ACHN (cell line): ENCODE measurements at places on chromosomes 16 and 17.

DNA sequence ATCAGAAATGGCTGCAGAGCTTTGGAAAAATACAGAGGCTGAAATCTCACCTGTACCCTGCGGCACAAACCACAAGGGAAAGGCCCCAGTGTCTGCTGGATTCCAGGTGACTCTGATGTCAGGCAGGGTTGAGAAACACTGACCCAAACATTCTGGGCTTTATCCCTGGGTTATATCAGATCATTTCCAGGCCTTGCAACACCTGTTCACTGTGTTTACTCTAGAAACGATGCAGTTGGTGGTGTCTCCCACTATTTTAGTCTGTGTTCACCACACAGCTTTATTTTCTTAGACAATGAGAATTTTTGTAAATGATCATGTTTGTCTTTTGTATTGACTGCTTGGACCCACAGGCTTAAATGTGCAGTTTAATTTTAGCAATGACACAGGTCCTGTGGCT is 151.5 kb upstream of the SDK2 start:
- no peak for DNase-seq

DNA sequence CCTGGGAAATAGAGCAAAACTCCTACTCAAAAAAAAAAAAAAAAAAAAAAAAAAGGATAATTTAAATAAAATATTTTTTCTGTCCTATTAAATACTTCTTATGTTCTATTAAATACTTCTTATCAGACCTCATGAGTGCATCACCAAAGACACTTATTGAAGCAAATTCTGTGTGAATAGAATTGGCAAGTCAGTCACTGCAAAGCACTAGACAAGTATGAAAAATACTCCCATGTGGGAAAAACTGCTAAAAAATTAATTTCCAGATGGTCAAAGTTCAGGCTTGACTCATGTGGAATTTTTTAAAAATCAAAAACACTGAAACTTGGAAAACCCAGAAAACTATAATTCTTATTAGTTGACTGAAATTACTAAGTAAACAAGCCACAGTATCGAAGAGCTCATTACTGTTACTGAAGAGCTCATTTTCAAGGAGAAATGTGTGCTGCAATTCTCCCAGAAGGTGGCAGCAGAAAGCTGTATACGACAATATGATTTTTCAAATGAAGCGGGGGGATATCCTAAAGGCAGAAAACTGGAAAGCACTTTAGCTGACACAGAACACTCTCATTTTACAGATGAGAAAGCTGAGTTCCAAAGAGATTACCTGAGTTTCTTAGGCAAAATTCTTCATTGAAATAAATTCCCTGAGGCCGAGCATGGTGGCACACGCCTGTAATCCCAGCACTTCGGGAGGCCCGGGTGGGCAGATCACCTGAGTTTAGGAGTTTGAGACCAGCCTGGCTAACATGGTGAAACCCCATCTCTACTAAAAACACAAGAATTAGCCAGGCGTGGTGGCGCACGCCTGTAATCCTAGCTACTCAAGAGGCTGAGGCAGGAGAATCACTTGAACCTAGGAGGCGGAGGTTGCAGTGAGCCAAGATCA is 15.9 kb upstream of the FBXO47 start:
- peak; percentile 68 for DNase-seq

- DNase-seq, result no peak
These were observed 43.7 kb upstream of the ZNF750 start for GRCh38 chr17:82883419-82884031.

- DNase-seq, result no peak
These were observed 4.8 kb downstream of the SPNS2 start for GRCh38 chr17:4503283-4504025.

DNA sequence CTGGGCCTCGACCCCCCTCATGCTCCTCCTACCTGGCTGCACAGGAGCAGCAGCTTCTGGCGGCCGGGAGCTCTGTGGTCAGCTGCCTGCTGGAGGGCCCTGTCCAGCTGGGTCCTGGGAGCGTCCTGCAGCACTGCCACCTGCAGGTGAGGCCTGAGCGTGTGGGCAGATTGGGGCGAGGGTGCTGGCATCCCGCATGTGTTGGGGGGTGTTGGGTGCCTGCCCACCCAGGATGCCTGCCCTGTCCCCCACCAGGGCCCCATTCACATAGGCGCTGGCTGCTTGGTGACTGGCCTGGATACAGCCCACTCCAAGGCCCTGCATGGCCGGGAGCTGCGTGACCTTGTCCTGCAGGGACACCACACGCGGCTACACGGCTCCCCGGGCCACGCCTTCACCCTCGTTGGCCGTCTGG is 16.5 kb downstream of the FCSK start:
- DNase-seq, result peak; percentile 62

- DNase-seq, result no peak
These were observed 13.7 kb downstream of the CLCN7 start for GRCh38 chr16:1461146-1461545.

DNA sequence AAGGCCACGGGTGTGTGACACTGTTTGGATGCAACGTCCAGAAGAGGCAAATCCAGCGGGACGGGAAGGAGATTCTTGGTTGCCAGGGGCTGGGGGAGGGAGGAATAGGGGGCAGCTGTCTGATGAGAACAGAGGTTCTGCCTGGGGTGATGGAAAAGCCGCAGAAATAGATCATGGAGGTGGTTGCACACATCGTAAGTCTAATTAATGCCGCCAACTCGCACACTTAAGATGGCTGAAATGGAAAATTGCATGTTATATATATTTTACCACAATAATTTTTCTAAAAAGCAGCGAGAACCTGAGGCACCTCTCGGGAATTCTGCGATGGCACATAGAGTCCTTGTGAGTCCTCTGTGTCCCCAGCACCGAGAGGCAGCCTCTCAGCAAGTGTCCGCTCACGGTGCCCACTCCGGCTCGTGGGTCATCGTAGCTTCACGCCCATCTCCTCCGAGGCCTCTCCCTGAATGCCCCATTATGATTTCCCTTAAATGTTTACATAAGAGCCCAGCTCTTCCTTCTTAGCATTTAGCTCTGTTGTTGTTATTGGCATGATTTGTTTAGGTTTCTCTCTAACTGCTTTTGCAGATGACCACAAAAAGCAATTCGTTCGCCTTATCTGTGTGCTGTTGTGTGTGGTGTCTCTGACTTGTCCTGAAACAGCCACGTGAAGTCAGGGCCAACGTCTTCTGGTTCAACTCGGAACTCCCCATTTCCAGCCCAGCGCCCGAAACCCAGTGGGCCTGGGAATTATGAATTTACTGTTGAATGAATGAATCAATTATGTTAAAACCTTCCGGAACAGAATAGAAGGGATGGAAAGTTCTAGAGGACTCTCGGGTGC is 7.7 kb downstream of the WFDC1 start:
- DNase-seq, result no peak

DNA sequence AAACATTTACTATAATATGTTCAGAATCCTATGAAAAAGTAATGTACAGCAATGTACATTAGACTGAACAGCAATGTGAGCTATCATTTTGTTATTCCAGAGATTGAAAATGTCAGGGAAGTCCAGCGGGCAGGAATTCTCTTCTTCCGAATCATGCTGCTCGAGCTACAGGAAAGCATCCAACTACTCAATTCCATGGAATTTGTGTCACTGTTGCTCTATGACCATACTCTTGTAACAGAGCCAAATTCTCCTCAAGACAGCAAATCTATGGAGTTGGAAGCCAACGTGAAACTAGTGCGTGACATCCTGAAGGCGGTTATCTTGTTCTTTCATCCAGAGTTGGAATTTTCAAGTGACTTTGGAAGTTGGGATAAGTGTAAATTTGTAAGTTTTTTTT is 24.8 kb upstream of the NSRP1 start:
- peak; percentile 86 for DNase-seq

GRCh38 chr17:72118335-72119076 is 2.3 kb upstream of the SOX9 start:
- DNase-seq, result peak; percentile 72

DNA sequence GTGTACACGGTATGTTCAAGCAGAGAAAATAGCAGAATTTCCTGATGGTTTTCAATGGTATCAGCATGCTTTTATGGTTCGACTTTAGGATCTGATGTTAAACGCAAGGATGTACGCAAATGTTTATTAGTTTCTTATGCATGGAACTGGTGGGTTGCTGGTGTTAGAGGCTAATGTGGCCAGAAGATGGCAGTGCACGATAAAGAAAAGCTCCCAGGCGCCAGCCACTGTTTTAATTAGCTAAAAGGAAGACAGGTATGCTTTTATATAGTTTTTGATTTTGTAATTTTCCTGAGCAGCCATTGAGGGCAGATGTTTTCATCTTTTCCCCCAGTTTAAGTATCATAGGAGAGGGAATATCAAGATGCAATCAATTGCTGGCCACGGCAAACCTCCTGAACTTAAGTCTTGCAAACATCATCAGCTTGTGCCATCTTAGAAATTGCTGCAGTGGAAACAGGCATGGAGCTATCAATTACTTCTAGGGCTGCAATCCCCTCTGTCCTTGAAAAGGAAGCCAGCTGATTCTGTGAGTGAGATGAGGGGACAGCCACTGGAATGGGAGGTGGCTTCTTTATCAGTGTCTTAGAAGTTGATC is 648.5 kb upstream of the RBFOX1 start:
- DNase-seq, result peak; percentile 42

DNA sequence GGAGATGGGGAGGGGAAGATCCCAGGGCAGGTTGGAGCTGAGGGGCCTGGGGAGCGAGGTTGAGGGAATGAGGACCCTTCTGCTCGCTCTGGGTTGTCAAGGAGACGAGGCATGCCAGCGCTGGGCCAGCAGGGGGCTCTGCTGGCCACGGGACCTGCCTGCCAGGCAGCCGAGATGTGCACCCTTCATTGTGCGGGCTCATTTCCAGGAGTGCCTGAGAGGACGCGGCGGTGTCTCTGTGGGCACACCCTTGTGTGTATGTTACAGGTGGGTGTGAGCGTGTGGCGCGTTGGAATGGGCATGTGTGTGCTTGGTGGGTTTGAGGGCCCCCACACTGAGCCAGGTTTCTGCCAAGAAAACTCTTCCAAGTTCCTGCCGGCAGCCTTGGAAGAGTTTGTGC is 15.9 kb downstream of the ARHGAP23 start:
- DNase-seq, result peak; percentile 70

DNA sequence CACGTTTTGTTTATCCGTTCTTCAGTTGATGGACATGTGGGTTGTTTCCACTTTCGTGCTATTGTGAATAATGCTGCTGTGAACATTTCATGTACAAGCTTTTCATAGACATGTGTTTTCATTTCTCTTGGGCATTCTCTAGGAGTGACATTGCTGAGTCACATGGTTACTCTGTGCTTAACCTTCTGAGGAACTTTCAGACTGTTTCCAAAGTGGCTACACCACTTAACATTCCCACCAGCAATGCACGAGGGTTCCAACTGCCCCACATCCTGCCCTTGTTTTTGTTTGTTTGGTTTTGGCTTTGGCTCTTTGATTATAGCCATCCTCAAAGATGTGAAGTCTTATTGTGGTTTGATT is 14.2 kb upstream of the PEMT start:
- no peak for DNase-seq

DNA sequence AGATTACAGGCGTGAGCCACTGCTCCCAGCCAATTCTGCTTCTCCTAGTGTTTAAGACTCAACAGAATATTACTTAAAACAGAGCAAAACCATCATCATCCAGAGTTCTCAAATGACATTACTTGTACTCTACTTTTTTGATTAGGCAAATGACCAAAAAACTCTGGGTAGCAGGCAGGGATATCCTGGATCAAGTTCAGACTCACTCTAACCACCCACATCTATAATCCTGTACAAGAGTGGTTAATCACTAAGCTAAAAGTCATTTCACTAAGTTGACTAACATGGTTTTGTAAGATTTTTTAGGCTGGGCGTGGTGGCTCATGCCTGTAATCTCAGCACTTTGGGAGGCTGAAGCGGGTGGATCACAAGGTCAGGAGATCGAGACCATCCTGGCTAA is 6.8 kb downstream of the NAE1 start:
- no peak for DNase-seq

- peak; percentile 96 for DNase-seq
These were observed 22.9 kb upstream of the YWHAE start for GRCh38 chr17:1422885-1423284.

- no peak for DNase-seq
These were observed 18.4 kb upstream of the EXOC7 start for GRCh38 chr17:76121932-76122430.

DNA sequence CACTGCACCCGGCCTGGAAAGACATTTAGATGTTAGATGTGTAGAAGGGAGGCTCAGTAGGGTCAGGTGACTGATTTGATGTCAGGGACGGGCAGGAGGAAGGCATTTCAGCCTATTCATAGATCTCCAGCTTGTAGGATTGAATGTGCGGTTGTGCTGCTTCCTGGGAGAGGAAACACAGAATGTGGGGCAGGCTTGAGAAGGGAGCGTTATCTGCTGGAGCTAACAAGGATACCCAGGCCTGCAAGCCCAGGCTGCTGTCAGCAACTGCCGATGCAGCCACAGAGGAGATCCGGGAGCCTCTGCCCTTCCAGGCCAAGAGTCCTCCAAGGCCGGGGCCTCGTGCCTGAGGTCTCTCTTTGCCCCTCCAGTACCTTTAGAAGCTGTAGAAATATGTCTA is 205.6 kb downstream of the SPECC1 start:
- DNase-seq, result no peak

DNA sequence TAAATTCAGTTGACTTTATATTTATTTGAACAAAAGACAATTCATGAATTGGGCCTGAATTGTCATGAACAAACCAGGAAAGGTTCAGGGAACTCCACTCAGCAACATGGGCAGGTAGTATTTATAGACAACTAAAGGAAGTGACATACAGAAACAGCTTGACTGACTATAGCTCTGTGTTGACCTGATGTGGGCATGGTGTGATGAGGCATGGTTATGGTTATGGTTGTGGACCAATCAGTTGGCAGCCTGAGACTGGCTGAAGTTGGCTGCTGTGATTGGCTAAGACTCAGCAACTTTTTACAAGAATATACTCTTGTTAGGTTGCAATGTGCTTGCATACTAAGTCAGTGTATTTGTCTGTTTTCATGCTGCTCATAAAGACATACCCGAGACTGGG is 108.4 kb downstream of the HS3ST3B1 start:
- DNase-seq, result no peak

- DNase-seq, result no peak
These were observed 401.3 kb downstream of the ZFHX3 start for GRCh38 chr16:72646615-72647014.

GRCh38 chr16:78607465-78607864 is 508.0 kb downstream of the WWOX start:
- no peak for DNase-seq

- DNase-seq, result no peak
These were observed 34.0 kb downstream of the KIAA0513 start for GRCh38 chr16:85061566-85061965.

DNA sequence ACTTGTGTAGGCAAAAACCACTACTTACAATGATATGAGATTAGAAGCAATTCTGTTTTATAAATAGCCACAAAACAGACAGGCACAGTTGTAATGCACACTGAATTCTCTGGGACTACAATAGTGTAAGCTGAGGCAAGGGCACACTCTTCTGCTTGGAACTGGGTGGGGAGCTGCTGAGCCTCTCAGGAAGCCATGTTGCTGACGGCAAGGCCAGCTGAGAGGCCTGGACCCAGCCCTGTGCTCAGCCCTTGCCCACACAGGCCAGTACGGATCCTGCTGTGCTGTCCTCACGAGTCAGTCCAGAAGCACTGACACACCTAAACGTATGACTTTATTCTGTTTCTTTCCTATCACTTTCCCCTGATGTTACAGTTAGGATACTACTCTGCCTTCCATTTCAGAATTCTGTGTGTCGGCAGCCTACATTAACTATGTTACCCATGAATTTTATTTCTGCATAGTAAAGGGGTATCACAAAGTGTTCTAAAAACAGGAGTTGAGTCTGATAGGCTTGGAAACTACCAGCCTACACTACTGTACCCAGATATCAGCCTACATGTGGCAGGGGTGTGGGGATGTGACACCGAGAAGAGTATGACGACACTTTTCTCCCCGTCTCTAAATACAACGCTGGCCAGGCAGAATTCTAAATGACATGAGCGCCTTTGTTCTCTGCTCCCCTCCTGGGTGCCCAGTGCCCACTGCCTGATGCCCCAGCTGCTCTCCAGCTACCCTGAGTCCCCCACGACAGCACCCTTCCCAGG is 41.1 kb upstream of the FAAP100 start:
- no peak for DNase-seq
